Activated CD8-positive, alpha-beta memory T cell treated with anti-CD3 and anti-CD28 coated beads for 24 hours (primary cell): ENCODE measurements at places on chromosomes 12 and 14.

DNA sequence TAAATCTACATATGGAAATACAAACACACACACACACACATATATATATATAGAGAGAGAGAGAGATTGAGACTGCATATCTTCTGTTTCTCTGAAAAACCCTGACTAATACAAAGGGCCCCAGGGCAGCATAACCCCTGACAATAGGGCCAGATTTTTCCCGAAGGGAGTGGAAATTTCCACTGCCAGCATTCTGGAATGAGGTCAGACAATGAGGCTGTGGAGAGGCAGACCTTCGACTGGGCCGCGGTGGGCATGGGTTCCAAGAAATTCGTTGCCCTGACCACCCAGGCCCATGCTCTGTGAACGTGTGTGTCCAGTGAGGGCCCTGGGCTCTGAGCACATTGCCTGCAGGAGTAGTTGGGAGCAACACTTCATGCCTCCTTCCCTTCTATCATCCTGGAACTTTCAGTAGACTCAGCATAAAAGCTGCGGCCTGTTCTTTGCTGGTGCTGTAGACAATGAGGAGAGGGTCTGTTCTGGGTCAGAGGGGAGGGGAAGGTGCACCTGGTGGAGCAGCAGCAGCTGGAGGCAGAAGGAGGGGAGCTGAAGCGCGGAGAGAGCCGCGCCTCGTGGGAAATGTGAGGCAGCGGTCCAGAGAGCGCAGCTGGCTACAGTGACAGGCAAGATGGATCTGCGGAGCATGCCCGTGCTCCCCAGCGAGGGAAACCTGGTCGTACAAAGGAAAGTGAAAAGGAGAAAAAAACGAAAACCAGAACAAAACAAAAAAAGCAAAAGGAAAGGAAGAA, 25.6 kb upstream of the CCDC60 start:
- no peak for DNase-seq

GRCh38 chr12:18595412-18595811, 142.4 kb downstream of the PLCZ1 start:
- no peak for DNase-seq

DNA sequence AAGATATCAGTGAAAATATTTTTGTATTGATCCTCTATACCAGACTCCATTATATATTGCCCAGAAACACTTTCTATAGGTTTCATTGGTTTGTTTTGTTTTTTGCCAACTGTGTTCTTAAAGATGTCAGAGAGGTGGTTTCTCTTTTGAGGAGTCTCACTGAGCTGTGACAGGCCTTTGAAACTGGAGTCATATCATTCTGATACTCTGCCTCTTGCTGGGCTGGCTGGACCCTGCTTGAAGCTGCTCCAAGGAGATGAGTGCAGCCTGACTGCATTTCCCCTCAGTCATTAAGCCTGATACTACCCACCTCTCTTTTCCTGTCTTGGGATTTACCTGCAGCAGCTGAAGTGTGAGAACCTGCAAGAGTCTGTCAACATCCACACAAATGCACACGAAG, 16.4 kb upstream of the TAS2R30 start:
- no peak for DNase-seq

GRCh38 chr14:81211844-81212243, 8.9 kb downstream of the GTF2A1 start:
- DNase-seq, result no peak

GRCh38 chr14:69479696-69480095, 4.8 kb upstream of the PLEKHD1 start:
- no peak for DNase-seq

DNA sequence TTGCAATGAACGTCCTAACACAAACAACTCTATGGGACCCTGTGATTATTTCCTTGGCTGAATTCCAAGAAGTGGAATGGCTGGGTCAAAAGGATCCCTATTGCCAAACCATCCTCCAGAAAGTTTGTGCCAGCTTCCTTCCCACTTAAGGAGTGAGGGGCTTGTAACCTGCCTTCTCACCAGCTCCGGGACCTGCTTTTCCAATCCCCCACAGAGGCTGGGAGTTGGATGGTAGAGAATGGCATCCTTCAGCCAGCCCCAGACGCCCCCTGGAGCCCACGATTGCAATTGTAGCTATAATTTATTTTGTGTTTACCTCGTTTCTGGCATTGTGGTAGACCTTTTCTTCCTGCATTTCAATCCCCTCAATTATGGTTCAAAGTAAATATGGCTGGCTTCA, 9.7 kb upstream of the ZDHHC22 start:
- no peak for DNase-seq

DNA sequence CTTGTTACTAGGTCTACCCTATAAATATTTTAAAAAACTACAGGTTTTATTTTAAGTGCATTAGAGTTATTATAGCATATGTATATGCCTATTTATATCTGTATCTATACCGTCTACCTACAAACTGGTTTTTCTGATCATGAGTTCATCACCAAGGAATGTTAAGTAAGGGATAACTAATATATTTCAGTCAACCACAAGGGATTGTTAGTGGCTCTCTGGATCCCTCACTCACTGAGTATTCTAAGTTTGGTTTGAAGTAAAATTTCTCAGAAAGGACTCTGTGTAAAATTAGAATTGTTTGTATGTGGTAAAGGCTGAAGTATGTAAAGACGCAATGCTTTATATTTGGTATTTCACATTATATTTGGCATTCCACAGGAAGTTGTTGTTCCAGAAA, 4.8 kb downstream of the EPYC start:
- DNase-seq, result no peak

DNA sequence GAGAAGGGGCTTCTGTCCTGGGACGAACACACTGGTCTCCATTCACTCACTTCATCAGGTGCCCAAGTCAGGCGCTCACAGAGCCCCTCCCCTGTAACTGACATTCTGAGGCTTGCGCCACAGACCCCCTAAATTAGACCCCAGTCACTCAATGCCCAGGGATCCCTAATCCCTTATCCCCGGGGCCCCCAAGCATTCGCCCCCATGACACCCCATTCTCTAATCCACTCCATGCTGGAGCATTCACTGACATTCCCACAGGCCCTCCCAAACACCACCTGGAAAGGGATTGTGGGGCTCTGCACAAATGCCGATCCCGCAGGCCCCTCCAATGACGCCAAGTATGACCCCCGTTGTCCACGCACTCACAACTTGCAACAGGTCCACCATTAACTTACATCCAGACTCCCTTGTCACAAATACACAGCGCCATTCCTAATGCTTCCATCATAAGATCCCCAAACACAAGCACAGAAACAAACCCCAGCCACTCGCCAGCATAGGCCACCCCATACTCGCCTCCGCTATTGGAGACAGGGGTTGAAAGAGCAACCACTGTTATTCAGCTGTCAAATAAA, 1.5 kb downstream of the ZNF605 start:
- no peak for DNase-seq

DNA sequence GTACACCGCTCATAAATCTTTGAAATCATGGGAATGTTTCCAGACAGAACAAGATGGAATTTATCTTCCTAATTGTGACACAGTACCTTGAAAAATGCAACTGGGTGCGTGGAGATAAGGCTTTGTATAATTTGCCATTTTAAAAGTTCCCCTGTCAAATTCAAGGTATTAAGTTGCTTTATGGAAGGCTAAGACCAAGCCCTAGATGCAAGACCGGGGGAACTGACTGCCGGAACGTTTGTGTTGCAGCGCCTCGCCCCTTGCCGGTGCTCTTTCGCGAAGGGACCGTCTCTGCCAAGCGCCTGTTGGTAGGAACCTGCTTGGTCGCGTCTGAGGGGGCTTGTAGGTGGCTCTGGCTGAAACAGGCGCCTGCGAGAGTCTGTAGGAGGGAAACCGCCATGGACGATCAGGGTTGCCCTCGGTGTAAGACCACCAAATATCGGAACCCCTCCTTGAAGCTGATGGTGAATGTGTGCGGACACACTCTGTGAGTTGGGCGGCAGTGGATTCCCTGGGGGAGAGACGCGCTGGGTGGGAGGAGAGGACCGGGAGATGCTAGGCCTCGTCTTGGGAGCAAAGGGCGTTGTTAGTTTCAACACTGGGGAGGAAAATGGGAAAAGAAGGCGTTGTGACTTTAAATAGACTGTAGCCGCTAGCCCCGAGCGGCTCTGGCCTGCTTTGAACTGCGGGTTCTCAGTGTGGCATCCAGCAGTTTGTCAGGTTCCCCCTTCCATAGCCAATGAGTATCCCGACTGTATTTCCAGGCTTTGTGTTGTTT, at the start of gene MNAT1:
TSS of gene MNAT1 (plus strand) at position 297 of the 778 bp plus-strand sequence. CDS start at position 399, 102 bp downstream.
- DNase-seq, result peak; percentile 92

- DNase-seq, result no peak
Measured at GRCh38 chr12:87991483-87991882, 37.7 kb downstream of the C12orf50 start.

DNA sequence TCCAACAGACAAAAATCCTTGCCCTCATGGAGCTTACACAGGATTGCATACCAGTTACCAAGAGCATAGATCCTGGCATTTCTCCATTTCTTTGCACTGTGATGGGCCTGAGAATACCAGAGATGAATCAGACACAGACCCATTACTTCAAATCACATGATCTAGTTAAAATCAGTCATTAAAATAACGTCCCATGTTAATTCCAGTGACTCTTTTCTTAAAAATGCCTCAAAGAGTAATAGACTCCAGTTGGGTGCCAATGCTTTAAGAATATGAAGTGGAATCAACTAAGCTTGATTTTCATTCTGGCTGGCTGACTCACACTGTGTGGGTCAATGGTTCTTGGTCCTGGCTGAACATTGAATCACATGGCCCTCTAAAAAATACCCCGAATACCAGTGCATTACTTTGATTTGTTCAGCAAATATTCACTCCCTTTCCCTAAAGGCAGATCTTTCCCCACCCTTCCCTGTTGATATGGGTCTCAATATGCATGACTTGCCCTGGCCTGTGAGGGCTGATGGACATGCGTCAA, 11.0 kb downstream of the ASB2 start:
- no peak for DNase-seq

- DNase-seq, result no peak
Measured at GRCh38 chr14:103930051-103930604, 1.9 kb downstream of the TDRD9 start.

GRCh38 chr14:64856529-64857445, 22.9 kb downstream of the SPTB start:
- no peak for DNase-seq

DNA sequence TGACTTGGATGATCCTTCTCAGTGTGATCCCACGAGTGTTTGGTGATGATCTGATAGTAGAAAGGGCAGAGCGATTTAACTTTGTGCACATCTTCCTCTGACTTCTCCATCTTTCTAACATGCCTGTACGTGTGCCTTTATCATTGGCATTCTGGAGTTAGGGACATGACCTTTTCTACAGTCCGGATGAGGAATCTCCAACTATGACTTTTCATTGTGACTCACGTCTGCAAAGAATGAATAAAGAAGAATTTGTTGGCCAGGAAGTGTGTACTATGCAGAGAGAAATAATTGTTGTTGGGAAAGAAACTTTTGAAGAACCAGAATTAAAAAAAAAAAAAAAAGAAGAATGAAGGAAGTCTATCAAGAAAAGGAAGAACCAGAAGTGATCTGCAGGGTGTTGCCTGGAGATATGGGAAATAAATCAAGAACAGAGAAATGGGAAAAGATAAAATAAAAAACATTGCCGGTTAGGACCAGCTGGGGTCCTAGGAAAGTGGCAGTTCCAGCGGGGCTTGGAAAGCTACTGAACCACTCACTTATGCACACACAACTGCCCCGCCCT, 25.3 kb downstream of the PPFIBP1 start:
- DNase-seq, result no peak

GRCh38 chr12:32034045-32034444, 72.6 kb upstream of the BICD1 start:
- DNase-seq, result no peak

DNA sequence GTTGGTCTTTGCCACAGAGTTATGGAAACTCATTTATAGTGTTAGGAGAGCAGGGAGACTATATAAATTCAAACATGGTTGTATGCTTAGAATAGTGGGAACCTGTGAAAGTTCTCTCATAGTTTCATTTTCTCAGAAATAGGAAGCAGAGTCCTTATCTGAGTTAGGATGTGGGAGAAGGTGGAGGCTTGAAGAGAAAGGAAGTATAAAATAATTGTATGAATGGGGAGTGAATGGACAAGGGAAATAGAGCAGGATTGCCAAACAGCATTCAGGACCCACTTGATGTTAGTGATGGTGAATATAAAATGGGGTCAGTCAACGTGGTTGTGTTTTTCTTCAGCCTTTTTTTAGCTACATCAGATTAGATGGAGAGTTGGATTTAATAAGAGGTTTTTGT, 34.0 kb upstream of the TPH2 start:
- DNase-seq, result no peak

- DNase-seq, result no peak
Measured at GRCh38 chr12:94092516-94093241, 55.7 kb upstream of the PLXNC1 start.

DNA sequence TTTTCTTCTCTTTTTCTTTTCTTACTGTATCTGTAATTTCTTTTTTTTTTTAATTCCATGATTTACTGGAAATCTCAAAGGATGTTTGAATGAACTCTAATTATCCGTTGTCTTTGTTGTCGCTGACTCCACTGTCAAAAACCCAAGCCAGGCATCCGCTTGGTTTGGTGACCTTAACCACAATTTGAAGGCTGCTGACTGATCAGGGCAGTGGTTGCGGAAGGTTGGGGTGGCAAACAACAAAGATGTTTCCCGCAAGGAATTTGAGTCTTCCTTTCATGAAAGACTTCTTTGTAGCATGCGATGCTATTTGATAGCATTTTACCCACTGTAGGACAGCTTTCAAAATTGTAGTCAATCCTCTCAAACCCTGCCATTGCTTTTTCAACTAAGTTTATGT, 1013.8 kb downstream of the DIO2 start:
- DNase-seq, result no peak

GRCh38 chr14:58770491-58770982, 132.8 kb downstream of the DACT1 start:
- no peak for DNase-seq

- DNase-seq, result no peak
Measured at GRCh38 chr14:42628602-42629001, 1021.9 kb downstream of the LRFN5 start.

- no peak for DNase-seq
Measured at GRCh38 chr14:81123811-81124210, 96.9 kb downstream of the GTF2A1 start.

DNA sequence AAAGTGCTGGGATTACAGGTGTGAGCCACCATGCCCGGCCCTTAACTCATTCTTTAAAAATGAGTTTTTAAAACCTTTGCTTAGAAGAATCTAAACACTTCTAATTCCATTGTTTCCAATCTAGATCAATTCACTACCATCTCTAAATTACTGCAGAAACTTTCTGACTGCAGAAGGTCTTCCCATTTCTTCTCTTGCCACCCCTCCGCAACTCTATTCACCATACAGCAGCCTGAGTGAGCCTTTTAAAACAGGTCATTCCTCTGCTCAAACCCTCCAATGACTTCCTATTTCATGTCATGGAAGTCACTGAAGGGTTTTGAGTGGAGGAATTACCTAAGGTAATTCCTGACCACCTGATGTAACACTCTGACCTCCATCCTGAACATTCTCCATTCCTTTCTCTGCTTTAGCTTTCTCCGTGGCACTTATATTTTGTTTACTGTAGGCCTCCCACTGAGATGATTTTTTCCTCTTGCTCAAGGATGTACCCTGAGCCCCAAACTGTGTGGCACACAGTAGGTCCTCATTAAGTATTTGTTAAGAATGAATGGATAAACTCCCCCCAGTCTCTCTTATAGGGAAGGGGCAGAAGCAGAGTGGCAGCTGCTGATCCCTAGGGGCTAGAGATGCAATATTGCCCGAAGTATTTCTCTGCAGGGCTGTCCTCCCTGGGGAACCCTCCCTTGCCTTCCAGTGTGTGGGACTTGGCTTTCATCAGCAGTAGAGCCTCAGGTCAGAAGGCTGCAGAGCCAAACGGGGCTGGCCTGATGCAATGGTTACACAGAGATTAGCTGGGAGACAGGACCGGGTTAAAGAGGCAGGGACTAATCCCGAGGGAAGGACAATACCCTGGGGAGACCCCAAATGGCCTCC, 1.2 kb downstream of the DDIT3 start:
- peak; percentile 73 for DNase-seq

GRCh38 chr12:106192659-106193393, 54.1 kb upstream of the NUAK1 start:
- no peak for DNase-seq
